ENCODE measurements at places on chromosomes 4 and X. TPM values are rescaled to one million over a fixed set of nuclear protein-coding genes. Genes with fewer than 3 reads are reported as not detected.

The RHOXF2B gene
- not detected for total RNA-seq

The COL25A1 gene
- total RNA-seq = 1.4 TPM

The USP17L20 gene
- total RNA-seq = not detected

The POU4F2 gene
- not detected for total RNA-seq

The TEX13D gene
- not detected for total RNA-seq

The SLIT2 gene
- 3.3 TPM for total RNA-seq

The CAPN6 gene
- 0.48 TPM for total RNA-seq

DNA sequence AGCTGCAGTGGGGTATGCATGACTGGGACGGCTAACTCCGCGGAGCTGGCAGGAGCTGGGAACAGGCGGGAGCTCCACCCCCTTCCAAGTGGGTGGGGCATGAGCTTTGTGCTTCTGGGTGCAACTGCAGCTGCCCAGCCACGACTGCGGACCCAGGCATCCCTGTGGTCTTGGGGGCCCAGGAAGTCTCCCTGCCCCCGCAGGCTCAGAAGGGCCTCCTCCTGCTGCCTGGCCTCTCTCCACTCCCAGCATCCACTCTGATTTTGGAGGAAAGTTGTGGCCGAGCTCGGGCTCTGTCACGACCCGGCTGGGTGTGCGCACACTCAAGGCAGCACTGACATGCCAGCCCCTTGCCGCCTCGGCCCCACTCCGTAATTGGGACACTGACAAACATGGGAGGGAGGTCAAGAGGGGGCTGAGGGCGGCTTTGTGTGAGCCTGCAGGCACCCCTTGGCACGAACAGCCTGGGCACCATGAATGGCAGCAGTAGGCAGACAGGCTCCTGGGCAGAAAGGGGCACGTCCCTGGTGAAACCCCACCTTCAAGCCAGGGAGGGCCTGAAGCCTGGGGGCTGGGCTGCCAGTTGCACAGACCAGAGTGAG lies 822.6 kb downstream of the GLUD2 start:
- DNase-seq = no peak

DNA sequence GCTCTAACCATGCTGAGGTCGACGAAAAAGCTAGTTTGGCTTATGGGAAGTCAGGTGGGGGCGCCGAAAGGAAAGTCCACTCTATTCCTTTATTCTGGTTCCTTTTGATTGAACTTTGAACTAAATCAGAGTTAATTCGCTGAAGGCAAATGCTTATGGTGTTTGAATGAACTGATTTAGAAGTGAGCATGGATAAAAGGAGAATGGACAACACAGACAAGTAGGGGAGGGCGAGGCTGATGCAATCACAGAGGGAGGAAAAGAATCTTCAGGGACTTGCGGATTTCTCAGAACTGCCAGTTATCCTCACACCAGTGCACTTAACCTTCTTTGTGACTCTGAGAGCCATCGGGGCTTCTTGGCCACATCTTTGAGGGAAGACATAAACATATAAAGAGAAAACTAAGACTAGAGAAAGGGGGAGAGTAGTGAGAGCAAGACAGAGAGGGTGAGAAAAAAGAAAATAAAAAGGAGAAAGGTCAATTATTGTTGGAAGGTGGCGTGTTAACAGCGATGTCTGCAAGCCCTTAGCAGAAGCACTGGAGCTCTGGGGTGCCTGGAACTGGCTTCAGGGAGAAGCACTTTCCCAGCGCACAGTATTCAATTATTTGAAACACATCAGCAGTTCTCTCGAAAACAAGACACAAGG lies 79.6 kb upstream of the PLAC1 start:
- DNase-seq = no peak

- no peak for DNase-seq
Measured at GRCh38 chrX:96841325-96841724, 42.4 kb upstream of the RPA4 start.

GRCh38 chrX:41145920-41146608 lies 60.8 kb downstream of the USP9X start:
- no peak for DNase-seq

DNA sequence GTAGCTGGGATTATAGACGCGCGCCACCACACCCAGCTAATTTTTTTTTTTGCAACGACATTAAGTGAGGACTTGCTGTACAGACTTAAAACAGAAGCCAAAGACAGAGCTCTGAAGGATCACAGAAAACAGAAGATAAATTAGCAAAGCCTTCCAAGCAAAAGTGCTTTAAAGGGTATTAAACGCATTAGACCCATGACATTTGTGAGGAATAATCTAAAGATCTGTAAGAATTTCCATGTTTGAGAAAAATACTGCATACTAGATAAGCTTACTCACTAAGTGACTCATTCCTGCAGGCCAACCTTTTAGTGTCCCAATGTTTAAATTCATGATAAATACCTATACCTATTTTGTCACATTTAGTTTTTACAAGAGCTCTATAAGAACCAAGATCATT lies 27.4 kb downstream of the SMARCA1 start:
- no peak for DNase-seq

DNA sequence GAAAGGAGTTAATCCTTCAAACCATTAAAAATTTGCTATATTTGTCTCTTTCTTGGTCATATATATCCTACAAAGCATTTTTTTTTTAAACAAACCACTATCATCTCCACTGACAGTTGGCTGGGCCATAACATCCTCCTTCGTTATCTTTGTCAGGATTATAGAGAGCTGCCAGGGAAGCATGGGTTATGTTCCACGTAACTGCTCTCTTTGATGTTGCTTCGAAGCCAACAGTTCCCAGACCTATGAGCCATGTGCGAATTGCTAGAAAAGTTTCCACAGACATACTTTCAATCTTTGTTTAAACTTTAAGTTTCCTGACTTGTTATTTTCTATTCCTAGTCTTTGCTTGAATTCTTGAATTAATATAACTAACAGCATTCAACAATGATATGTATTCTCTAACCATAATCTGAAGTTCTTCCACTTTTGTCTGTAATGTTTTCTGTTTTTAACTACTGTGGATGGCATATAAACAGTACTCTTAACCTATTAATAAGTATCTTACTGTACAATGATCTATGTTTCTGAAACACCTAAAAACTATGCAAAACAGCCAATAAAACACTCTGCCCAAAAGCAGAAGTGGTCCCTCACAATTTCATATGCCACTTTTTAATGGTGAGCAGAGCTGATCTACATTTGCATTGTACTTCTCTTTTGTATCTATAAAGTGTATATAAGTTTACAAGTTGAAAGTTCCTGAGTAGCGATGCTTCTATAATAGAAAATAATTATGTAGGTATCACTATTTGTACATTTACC lies 37.9 kb downstream of the EREG start:
- no peak for DNase-seq

- peak; percentile 61 for DNase-seq
Measured at GRCh38 chr4:67087897-67088296, 457.4 kb downstream of the CENPC start.

GRCh38 chr4:69910016-69910782 lies 20.7 kb upstream of the CSN1S1 start:
- DNase-seq = no peak

GRCh38 chrX:12327836-12328235 lies 189.6 kb downstream of the FRMPD4 start:
- DNase-seq = no peak

DNA sequence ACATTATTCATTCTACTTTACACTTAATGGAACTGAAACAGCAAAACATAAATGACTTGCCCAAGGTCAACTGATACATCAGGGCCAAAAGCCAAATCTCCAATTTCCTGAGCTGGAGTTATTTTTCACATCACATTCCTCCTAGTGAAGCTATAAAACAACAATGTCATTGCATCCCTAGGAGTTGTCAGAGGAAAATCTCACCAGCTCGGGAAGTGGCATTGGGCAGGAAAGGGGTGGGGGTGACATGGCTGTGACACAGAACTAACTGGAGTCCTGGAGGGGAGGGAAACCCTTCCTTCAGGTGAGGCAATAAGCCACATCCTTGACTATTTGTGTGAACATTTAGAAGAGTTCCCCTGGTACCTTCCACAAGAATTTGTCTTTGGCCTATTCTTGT lies 47.3 kb downstream of the MEPE start:
- no peak for DNase-seq

GRCh38 chrX:118212817-118213183 lies 96.2 kb upstream of the KLHL13 start:
- no peak for DNase-seq

Measured in suprapubic skin (tissue), 4 donors.